ENCODE measurements at places on chromosomes 1 and 21.
A peak's percentile ranks its signal among the peaks of the same experiment; 100 is the strongest.

DNA sequence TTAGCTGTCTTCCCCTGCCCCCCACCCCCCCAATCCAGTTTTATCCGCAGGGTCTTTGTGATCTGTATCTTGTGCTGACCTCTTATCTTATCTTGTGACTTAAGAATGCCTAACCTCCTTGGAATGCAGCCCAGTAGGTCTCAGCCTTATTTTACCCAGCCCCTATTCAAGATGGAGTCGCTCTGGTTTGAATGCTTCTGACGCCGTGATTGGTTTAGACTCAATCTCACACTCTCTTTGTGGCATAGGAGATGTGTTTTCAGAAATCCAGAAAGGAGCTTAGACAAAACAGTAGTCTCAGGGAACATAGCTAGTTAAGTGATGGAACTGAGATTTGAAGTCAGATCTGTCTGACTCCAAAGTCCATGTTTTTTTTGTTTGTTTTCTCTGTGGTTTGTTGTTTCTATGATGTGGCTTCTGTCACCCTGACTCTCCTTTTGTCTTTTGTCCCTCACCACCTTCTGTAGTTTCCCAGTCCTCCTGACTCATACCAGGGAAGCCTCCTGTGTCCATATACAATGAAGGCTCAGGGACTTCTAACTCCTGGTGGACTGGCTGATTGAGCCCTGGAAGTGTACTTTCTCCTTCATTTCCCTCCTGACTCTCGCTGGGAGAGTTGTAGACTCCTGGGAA, 18.1 kb upstream of the USP24 start:
- DNase-seq: peak; percentile 81

- DNase-seq: no peak
Measured at GRCh38 chr1:185420588-185421081, 103.6 kb upstream of the IVNS1ABP start.

- no peak for DNase-seq
Measured at GRCh38 chr1:146032631-146033219, 11.2 kb upstream of the HJV start.

DNA sequence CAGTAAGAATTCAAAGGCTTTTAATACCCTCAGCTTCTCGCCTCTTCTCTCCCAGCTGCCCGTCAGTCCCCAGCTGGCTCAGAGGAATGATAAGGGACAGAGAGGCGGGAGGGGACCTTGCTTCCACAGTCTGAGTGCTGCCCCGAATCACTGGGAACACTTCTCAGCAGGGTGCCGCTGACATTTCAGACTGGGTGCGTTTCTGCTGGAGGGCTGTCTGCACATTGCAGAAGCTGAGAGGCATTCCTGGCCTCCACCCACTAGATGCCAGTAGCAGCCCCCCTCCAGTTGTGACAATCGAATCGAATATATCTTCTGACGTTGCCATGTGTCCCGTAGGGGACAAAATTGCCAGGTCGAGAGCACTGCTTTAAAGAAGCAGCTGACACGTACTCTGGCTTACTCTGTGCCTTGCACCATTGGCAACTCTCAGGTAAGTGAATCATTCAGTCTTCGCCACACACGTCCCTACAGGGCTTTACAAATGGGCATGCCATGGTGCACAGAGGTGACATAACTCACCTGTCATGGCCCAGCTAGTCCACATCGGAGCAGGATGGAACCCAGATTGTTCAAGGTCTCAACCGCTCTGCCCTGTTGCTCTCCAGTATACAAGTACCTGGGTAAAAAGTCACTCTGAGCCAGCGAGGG, 23.9 kb downstream of the CTNNBIP1 start:
- DNase-seq: no peak

- DNase-seq: peak; percentile 78
Measured at GRCh38 chr1:23098463-23099170, 70.0 kb downstream of the LUZP1 start.

DNA sequence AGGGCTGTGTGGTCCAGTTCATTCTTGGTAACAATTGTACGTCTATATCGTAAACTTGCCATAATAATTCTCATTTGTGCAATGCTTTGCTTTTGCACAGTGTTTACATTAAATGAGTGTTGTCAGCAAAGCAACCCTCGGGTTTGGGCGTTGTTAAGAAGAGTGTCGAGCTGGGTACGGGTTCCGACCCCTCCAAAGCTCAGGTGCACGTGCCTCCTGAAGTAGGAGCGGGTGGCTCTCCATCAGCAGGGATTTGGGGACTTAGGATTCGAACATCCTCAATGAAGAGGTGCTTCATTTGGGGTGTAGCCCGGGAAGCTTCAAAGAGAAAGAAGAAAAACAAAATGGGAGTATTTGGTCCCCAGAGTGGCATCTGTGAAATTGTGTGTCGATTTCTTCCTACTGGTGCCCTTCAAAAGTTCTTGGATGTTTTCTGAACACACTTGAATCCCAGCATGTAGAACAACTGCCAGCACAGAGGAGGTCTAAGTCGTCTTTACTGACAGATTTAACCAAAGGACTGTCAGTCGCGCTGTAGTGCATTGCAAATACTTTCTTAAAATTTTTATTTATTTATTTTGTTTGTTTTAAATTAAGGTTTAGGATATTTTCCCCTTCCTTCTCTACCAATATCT, 1.1 kb downstream of the TRIM58 start:
- no peak for DNase-seq

- peak; percentile 44 for DNase-seq
Measured at GRCh38 chr1:15510611-15511405, 13.2 kb downstream of the CASP9 start.

Measured in islet precursor cell (in vitro differentiated cells).